NCI-H345 (cell line): ENCODE measurements at places on chromosomes 6 and 20.

DNA sequence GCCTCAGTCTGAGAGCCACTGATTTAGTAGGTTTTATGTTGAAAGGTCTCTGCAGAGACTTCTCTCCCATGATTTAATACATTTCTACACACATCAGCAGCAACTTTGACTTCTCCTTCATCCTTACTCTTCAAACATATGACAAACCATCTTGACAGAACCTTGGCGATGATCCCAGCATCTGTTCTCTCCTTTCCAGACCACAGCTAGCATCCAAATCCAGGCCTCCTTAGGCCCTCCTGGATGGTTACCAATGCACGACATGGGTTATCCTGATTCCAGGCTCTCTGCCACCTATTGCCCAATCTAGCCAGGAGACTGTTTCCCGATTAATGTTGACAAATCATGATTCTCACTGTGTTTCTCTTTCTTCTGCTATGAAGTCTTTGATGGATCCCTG lies 16.8 kb downstream of the LAMA4 start:
- DNase-seq = no peak

DNA sequence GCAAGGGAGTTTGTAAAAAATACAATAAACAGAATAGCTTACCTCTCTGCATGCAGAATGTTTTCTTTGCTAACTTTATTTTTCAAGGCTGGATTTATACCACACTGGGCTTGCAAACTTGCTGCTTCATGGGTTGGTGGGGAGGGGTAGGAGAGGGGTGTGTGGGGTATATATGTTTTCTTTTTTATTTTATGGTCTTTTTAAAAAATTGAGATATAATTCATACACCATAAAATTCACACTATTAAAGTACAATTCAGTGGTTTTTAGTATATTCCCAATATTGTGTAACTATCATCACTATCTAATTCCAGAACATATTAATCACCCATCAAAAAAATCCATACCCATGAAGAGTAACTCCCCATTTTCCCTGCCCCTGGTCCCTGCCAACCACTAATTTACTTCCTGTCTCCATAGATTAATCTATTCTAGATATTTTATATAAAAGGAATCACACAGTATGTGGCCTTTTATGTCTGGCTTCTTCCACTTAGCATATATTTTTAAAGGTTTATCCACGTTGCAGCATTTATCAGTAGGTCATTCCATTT lies 14.3 kb upstream of the TRPC4AP start:
- DNase-seq = no peak

GRCh38 chr6:64220801-64221200 lies 585.2 kb downstream of the PHF3 start:
- DNase-seq = no peak

DNA sequence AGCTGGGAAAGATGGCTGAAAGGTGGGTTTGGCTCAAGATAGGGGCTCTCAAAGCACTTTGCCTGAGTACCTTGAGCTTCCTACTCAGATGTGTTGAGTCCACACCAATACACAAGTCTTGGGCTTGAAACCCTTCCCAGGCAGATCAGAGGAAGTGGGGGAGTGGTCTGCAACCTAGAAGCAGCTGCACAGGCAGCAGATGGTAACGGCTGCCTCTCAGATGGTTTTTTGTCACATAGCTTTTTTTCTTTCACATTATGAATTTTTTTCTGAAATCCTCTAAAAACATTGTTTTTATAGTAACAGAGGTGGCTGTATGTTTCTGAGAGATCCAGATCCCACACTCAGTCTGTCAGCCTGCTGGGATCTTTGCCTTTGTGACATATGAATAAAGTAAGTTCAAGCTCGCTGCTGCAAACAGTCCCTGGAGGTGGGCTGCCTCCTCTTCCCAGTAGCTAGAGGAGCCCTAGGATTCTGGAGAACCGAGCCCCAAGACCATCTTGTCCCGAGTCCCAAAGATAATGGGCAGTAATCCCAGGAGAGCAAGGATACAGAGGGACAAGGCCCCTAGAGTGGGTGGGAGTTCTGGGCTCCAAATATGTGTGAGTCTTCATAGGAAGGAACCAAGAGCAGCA lies 97.1 kb upstream of the TOP1 start:
- no peak for DNase-seq

- DNase-seq = no peak
These were observed 107.5 kb downstream of the CENPW start for GRCh38 chr6:126447367-126447766.

- DNase-seq = no peak
These were observed 65.1 kb downstream of the REV3L start for GRCh38 chr6:111417946-111418345.

GRCh38 chr20:39021748-39022147 lies 59.6 kb downstream of the DHX35 start:
- DNase-seq = no peak

DNA sequence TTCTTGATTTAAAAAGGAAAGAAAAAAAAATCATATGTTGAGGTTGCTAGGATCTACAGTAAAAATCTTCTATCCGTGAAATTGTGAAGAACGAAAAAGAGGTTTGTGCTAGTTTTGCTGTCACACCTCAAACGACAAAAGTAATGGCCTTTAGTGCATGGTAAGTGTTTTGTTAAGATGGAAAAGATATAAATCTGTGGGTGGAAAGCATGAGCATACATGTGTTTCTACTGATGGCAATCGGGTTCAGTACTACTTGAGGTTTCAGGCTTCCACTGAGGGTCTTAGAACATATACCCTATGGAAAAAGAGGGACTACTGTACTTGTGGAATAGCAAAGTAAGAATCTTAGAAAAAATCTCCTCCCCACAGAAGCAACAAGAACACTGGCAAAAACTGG lies 58.0 kb downstream of the AHI1 start:
- no peak for DNase-seq

DNA sequence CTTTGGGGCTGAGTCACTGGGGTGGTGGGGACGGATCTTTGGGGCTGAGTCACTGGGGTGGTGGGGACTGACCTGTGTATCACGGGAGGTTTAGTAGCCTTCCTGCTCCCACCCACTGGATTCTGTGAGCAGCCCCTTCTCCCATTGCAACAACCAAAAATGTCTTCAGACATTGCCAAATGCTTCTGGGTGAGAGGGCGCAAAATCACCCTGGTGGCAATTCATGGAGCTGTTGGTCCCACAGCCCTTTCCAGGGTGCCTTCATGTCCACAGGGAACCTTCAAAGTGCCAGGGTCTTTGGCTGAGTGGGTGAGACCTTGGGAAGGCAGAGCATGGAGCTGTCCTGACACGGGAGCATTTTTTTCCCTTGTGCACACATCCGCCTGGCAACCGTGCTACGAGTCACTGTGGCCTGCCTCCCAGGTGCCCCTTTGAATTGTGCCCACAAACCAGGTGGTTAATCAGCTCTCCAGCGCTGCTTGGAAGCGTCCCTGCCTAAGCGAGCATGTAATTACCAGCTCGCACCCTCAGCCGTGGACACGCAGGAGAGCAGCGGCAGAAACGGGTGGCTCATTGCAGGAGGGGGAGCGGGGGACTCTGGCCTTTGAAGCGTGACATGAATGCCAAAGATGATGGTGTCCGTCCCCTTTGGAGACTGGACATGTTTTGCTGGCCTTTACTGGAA lies 27.4 kb upstream of the APCDD1L start:
- DNase-seq = no peak

DNA sequence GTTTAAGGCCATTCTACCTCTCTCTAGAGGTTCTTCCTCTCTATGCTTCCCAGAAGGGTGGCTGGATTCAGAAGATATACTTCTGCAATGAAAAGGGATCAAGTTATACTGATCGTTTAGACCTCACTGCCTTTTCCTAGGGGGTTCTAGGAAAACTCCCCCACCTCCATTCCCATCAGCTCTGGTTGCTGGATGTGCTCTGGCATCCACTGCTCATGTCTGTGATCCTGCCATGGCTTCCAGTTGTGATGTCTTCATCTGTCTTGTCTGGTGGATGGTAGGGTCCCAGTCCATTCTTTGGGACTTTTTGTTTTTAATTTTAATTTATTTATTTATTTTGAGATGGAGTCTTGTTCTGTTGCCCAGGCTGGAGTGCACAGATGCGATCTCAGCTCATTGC lies 118.4 kb downstream of the BTBD3 start:
- no peak for DNase-seq

DNA sequence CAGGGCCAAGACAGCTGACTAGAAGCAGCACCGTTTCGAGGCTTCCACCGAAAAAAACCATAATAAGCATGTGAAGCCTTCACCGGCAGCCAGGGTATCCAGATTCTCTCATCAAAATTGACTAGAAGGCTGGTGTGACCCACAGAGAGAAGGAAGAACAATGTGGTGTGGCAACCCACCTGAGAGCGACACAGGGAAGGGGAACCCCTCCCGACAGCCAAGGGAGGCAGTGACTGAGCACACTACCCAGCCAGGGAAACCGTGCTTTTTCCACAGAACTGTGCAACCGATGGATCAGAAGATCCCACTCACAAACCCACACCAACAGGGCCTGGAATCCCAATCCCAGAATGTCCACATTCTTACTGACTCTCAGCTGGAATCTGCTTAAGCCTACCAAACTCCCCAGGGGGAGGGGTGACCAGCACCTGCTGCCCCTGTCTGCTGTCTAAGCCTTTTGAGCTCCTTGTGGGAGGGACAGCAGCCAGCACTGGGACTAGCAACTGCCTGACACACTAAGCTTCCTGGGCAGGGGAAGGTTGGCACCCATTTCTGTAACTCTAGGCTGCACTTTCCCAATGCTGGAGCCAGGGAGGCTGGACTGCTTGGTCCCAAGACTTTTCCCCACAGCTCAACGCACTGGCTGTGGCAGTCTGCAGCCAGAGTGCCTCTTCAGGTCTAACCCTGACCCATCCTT lies 231.9 kb upstream of the FAM83B start:
- DNase-seq = no peak

- DNase-seq = no peak
These were observed 109.1 kb downstream of the PRDM1 start for GRCh38 chr6:106194949-106195921.

- no peak for DNase-seq
These were observed 144.5 kb downstream of the SMOC2 start for GRCh38 chr6:168585441-168585840.

GRCh38 chr6:1856381-1856780 lies 246.7 kb downstream of the FOXC1 start:
- peak; percentile 58 for DNase-seq
